Ovary (tissue), 10 donors: ENCODE measurements at places on chromosomes 13 and 19. TPM values are rescaled to one million over a fixed set of nuclear protein-coding genes. Genes with fewer than 3 reads are reported as not detected.

DNA sequence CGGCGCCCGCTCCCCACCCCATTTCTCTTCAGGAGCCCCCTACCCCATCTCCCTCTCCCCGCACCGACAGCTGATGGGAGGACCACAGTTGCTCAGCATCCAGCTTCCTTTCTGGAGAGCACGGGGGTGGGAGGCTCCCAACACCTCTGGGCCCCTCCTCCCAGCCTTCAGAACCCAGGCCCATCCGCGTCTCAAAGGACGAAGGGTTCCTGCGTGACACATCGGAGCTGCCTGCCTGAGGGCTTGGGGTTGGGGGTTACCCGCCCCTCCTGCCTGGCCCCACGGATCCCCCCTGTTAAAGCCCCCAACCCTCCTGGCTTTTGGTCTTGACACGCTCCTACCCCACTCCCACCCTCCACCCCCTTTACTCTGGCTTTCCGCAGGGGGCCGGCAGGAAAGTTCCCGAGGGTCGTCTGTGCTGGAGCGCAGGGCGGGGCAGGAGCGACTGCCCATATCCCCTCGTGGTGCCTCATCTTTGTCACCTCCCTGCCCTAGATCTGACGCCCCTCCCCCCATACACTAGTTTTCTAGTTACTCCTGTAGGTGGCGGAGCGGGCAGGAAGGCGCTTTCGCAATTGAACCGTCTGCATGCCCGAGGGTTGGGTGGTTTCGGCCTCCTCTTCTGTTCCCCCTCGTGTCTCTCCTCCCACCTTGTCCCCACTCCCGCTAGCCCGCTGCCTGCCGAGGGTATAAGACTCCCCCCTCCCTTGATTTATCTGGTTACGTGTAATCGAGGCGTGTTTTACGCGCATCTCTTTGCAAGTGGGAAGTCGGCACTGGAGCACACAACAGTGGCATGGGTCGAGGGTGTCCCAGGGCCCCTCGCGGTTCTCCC lies 924 bp downstream of the TRAPPC5 start:
- H3K4me3 ChIP-seq, result peak overlapping the region; percentile 100
- peaks cover 10% of the 10 kb centered on the region for H3K4me1 ChIP-seq
- H3K36me3 ChIP-seq, result no peaks in the 10 kb centered on the region
- no peaks in the 10 kb centered on the region for H3K27me3 ChIP-seq
- peak overlapping the region; percentile 71 for H3K27ac ChIP-seq

GRCh38 chr19:4416268-4416667 lies 13.8 kb downstream of the CHAF1A start:
- no peaks in the 10 kb centered on the region for H3K36me3 ChIP-seq
- DNase-seq, result no peak
- no peaks in the 10 kb centered on the region for H3K27me3 ChIP-seq
- H3K4me1 ChIP-seq, result peaks cover 2% of the 10 kb centered on the region
- peak overlapping the region; percentile 77 for H3K27ac ChIP-seq

DNA sequence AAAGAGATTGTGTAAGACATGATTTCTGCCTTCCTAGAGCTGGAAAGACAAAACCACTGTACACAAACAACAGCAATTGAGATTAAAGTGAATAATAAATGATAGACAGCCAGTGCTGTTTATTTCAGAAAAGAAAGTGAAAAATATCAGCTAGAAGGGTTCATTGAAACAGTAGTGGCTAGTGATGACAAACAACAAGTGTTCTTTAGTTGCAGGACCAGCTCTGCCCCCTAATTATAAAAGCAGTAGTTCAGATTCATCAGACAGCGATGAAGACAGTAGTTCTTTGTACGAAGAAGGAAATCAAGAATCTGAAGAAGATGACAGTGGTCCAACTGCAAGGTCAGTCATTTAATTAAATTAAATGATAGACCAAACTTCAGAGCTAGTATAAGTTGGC lies 14.8 kb downstream of the GPALPP1 start:
- H3K27me3 ChIP-seq, result no peaks in the 10 kb centered on the region
- no peaks in the 10 kb centered on the region for H3K36me3 ChIP-seq
- no peak overlapping the region for H3K4me3 ChIP-seq
- no peak overlapping the region for H3K27ac ChIP-seq
- DNase-seq, result no peak
- H3K4me1 ChIP-seq, result no peaks in the 10 kb centered on the region

GRCh38 chr13:40017662-40018262 lies 362.3 kb downstream of the COG6 start:
- peaks cover 3% of the 10 kb centered on the region for H3K4me1 ChIP-seq
- no peak for DNase-seq
- H3K27me3 ChIP-seq, result no peaks in the 10 kb centered on the region
- no peaks in the 10 kb centered on the region for H3K36me3 ChIP-seq

- peaks cover 16% of the 10 kb centered on the region for H3K4me1 ChIP-seq
- no peak overlapping the region for H3K27ac ChIP-seq
- H3K36me3 ChIP-seq, result no peaks in the 10 kb centered on the region
- no peaks in the 10 kb centered on the region for H3K27me3 ChIP-seq
- no peak overlapping the region for H3K4me3 ChIP-seq
These were observed 7.0 kb downstream of the CUL4A start for GRCh38 chr13:113216254-113217048.

ZNF100 gene
- 20.9 TPM for total RNA-seq

- H3K4me3 ChIP-seq, result no peak within 1 kb of the TSS
- no peak for DNase-seq
- no peaks in the 10 kb centered on the region for H3K4me1 ChIP-seq
- no peak within 1 kb of the TSS for H3K27ac ChIP-seq
- no peaks in the 10 kb centered on the region for H3K36me3 ChIP-seq
- peaks cover 3% of the 10 kb centered on the region for H3K27me3 ChIP-seq
These were observed at the start of gene TNNT1 for GRCh38 chr19:55149078-55150003. TSS of gene TNNT1 (minus strand) at chr19:55149206. CDS start at chr19:55147157, 2,049 bp downstream.
